ENCODE measurements at places on chromosomes 11 and 22.

DNA sequence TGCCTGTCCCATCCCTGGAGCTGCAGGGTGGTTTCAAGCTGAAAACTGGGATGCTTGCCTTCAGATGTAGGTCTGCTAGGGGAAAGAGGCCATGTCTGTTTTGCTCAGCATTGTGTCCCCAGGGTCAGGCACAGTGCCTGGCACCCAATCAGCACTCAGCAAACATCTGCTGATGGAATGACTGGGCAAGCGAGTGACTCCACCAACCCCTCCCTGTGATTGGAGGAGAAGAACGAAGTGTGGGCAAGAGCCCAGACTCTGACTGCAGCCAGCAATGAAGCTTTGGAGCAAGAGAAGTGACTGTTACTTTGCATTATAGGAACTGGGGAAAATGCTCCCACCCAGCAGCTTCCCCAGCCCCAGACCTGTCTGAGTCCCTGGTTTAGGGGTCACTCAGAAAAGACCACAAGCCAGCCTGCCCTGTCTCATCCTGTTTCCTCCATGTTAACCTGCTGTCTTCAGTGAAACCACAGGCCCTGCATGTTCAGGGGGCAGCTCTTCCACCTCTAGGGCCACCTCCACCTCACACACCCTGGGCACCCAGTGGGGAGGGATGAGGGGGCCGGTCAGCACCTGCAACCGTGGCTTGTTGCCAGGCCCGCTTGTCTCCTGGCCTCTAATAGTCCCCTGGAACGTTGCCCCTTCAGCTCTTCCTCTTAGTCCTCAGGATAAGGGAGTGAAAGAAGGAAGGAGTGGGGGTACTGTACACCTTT is 147.4 kb downstream of the TRIM29 start:
- no peak for DNase-seq

DNA sequence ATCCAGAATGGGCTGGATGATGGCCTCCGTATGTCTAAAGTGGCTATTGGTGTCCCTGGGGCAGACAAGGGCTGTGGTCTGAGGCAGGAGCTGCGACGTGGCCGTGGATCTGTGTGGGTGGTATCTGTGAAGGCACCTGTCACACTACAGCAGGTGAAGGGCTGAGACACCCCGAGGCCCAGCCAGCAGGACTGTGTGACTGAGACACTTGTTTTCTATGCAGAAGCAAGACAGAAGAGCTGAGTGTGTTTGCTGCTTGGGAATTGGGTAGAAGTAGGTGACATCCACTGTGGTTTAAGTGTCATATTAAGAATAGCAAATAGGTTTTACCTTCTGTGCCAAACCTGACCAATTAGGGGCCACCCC is 35.0 kb downstream of the AMPD3 start:
- DNase-seq = no peak

DNA sequence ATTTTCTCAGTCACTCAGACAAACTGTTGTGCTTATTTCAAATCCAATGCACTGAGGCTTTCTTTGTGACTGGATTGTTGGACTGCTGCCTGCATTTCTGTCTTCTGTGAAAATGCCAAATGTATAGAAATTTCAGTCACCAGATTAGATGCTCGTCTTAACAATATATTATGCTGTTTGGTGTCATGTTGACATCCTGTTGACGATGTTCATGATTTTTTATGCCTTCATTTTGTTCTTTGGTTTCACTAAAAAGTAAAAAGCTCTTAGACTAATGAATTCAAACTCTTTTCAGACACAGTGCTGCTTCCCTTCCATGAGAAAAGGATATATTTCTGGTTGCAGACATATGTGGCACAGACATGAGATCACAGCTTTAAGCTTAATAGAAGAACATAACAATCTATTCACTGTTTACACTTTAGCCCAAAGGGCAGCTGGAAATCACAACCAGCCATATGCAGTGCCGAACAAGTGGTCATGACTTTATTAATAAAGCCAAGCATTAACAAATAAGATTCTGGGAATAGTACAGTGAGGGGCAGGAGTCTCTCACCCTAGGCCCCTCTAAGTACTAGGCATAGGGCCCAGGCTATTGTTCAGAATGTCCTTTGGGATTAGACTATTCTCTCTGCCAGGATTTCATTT is 9.4 kb upstream of the SOX6 start:
- peak; percentile 74 for DNase-seq

DNA sequence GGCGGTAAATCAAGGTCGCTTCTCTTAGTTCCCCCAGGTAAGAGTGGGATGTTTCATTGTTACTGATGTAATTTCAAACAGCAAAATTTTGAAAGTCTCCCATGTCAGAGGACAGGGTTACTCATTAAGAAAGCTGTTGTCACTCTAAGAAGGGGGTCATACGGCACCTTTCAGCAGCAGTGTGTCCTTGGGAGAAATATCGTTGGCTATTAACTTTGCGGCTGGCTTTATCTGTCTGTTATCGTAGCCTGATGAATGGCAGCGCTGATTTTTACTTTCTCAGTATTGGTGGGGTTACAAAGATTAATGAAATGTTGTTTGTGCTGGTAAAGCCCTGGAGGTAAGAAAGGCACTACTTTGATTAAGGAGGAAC is 27.5 kb upstream of the FBXO3 start:
- DNase-seq = no peak

Measured in NCI-H345 (cell line).